ENCODE measurements at places on chromosomes 7 and 10.
A peak's percentile ranks its signal among the peaks of the same experiment; 100 is the strongest.

DNA sequence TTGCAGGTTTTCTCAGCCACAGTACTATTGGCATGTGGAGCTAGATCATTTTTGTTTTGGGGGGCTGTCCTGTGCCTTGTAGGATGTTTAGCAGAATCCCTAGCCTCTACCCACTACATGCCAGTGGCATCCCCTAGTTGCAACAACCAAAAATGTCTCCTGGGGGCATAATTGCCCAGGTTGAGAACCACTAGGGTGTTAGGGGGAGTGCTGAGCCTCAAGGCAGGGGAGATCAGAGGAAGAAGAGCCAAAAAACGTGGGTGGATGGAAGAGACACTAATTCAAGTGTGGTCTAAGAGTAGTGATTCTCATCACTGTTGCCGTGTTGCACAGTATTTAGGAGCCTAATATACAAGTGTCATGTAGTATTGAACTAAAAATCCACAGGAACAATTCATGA lies 31.7 kb upstream of the CCNY start:
- DNase-seq, result peak; percentile 22

DNA sequence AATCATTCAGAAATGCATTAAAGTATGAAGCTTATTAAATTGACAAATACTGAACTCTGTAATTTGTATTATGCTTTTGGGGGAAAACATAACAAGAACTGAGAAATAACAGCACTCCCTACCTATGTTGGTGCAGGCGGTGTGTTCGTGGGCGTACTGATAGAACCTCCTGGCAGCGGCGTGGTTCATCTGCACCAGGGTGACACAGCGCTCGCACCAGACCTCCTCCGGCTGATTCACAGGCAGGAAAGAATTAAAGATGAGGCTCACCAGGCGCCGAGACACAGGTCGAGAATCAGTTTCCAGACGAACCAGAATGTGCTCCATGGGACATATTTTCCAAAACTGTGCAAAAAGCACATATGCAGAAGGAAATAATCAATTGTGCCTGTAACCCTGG lies 40.2 kb downstream of the NCAPG2 start:
- DNase-seq, result no peak

DNA sequence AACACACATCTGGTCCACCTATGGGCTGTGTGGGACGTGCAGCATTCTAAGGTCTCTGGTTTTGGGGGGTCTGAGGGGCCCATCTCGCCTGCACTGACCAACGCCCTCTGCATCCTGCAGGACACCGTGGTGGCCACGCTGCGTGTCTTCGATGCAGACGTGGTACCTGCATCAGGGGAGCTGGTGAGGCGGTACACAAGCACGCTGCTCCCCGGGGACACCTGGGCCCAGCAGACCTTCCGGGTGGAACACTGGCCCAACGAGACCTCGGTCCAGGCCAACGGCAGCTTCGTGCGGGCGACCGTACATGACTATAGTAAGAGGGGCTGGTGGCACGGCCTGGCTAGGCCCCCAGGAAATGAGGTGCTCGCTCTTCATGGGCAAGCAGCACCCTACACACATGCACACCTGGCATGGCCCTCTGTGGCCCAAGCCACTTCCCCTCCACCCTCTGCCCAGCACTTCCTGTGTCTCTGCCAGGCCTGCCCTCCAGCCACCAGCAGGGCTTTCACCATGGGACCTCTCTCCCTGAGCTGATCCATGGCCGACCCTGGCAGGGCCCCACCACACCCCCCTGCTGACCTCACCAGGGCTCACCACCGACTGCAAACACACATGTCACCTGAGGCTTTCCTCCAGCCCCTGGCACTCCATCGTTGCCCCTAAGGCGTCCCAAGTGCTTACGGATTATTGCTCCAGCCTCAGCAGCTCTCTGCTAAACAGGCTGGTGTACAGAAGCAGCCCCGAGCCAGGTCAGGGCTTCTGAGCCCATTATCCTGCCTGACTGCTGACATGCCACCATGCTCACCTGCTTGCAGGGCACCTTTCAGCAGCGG lies 29.6 kb downstream of the RET start:
- no peak for DNase-seq

GRCh38 chr7:158804335-158804734 lies 25.0 kb downstream of the ESYT2 start:
- no peak for DNase-seq

- no peak for DNase-seq
These were observed 16.7 kb downstream of the NOS3 start for GRCh38 chr7:151007469-151007898.

GRCh38 chr7:5217396-5217795 lies 27.4 kb downstream of the WIPI2 start:
- DNase-seq, result no peak

DNA sequence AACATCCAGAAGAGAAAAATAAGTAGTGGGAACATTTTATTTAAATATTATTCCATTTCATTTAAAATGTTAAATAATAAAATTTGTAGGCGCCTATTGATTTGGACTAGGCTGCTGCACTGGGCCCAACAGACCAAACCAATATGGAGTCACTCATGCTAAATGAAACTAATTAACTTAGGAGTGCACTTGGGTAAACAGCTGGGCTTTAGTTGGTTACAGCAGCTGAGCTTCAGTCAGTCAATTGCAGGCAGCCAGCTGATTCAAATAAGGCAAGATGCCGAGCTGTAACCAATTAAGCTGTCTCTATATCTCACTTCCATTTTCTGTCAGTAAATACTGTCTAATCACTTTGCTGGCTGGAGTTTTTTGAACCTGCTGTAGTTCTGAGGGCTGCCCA lies 102.1 kb upstream of the WDR11 start:
- no peak for DNase-seq

GRCh38 chr7:108063520-108063933 lies 60.6 kb upstream of the LAMB1 start:
- DNase-seq, result no peak

DNA sequence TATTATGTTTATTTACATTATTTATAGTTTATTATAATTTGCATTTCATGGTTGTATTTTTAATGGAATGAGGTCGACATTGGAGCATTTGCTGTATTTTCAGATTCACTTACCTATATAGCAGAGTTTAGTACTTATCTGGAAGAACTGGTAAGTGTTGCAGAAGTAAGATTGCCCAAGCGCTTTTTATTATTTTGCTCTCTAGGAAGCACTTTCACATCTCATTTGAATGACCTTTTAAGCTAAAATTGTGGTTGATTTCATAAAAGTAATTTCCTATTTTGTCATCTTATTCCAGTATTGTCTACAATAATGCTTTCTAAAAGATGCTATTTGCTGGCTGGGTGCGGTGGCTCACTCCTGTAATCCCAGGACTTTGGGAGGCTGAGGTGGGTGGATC lies 28.6 kb downstream of the SEC61A2 start:
- DNase-seq, result peak; percentile 35

DNA sequence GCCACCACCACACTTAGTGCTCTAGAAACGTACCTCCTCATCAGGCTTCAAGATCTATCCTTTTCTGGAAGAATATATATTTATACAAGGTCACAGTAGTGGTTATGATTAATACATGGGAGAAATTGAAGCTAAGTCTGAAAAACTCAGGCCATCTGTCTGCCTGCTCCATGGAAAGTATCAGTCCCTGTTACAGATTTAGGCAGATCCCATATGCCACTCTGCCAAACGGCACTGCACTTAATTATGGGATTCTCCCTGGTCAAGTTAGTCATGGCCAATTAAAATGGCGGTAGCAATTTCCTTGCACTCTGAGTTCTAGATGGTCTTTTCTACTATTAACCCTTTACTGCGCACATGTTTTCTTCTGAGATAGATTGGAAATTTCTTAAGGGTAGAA lies 740.0 kb downstream of the SUGCT start:
- no peak for DNase-seq

- DNase-seq, result no peak
These were observed 569.4 kb downstream of the HTR7 start for GRCh38 chr10:90288391-90288933.

GRCh38 chr7:98323597-98324322 lies 42.3 kb downstream of the BRI3 start:
- no peak for DNase-seq

GRCh38 chr7:123916240-123916724 lies 8.8 kb upstream of the SPAM1 start:
- DNase-seq, result peak; percentile 46

- DNase-seq, result no peak
These were observed 108.9 kb downstream of the ARID5B start for GRCh38 chr10:62010366-62010765.

- DNase-seq, result peak; percentile 30
These were observed 103.9 kb upstream of the LEP start for GRCh38 chr7:128137181-128137580.

DNA sequence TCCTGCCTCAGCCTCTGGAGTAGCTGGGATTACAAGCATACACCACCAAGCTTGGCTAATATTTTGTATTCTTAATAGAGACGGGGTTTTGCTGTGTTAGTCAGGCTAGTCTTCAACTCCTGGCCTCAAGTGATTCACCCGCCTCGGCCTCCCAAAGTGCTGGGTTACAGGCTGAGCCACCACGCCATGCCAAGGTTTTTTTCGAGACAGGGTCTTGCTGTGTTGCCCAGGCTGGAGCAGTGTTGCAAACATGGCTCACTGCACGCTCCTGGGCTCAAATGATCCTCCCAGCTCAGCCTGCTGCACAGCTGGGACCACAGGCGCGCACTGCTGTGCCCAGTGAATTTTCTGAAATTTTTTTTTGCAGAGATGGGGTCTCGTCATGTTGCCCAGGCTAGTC lies 3.3 kb upstream of the SEC31B start:
- no peak for DNase-seq

GRCh38 chr10:65394502-65395297 lies 1531.1 kb upstream of the LRRTM3 start:
- DNase-seq, result peak; percentile 8

DNA sequence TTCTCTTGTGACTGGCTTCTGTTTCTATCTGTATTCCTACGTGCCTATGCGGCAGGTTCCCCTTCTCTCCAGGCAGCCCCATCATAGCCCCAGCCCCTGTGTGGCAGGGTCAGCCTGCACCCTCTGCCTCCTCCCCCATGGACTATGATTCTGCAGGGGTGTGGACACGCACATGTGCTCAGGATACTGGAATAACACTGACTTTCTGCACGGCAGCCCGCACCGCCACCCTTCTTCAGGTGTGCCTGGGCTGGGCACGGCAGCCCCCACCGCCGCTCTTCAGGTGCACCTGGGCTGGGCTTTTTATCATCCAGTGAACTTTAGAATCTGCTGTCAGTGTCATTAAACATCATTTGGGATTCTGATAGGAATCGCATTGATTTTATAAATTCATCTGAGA lies 202.6 kb upstream of the PPP2R2D start:
- no peak for DNase-seq

GRCh38 chr7:50474382-50475160 lies 24.4 kb upstream of the FIGNL1 start:
- DNase-seq, result no peak

DNA sequence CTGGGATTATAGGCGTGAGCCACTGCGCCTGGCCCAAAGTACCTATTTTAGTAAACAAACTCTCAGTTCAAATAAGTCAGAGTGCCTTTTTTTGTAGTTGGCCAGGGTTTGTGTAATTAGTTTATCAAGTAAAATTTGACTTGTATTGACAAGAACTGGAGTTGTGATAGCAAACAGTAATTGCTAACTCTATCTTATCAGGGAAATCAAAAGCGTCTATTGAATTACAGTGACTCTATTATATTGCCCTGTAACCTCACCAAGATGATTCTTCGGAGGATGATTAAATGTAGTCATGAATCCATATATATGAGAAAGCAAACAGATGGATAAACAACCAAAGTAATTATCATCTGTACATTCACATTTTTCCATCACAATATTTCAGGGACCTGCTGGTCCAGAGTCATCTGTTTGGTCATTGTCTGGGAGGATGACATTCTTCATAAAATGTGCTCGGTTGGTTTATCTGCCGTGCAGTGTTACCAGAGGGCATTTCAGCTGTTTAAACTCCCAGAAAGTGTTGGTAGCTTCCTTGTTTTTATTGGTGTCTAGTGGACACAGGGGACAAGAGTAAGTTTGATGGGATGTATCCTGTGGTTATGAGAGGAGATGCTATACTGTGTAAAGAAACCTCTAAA lies 35.6 kb downstream of the DOCK1 start:
- DNase-seq, result no peak

- no peak for DNase-seq
These were observed 319.7 kb downstream of the SNX13 start for GRCh38 chr7:17620566-17620965.

- DNase-seq, result no peak
These were observed 33.1 kb downstream of the SEMA3C start for GRCh38 chr7:80885757-80886156.

GRCh38 chr10:59517996-59518395 lies 155.6 kb upstream of the FAM13C start:
- no peak for DNase-seq

GRCh38 chr7:49773218-49773935 lies at the start of gene VWC2:
Gene VWC2 (plus strand): TSS chr7:49773638. CDS start chr7:49775436, 1,798 bp downstream.
- DNase-seq, result no peak

- DNase-seq, result no peak
These were observed 98.8 kb downstream of the PTPN20 start for GRCh38 chr10:47010036-47010435.

- DNase-seq, result peak; percentile 88
These were observed 9.3 kb upstream of the TSPAN14 start for GRCh38 chr10:80444646-80445319.

DNA sequence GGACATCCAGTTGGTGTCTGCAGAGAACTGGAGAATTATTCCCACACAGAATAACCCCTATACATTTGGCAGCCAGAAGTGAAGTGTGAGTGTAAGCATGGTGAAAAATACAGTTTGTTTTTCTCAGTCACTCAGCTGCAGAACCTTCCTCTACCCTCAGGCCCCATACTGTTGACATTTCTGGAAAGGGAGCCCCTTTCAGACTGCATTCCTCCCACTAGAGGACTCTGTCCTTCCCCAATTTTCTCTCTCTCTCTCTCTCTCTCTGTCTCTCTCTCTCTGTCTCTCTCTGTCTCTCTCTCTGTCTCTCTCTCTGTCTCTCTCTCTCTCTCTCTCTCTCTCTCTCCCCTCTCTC lies 86.8 kb upstream of the STEAP1B start:
- no peak for DNase-seq

DNA sequence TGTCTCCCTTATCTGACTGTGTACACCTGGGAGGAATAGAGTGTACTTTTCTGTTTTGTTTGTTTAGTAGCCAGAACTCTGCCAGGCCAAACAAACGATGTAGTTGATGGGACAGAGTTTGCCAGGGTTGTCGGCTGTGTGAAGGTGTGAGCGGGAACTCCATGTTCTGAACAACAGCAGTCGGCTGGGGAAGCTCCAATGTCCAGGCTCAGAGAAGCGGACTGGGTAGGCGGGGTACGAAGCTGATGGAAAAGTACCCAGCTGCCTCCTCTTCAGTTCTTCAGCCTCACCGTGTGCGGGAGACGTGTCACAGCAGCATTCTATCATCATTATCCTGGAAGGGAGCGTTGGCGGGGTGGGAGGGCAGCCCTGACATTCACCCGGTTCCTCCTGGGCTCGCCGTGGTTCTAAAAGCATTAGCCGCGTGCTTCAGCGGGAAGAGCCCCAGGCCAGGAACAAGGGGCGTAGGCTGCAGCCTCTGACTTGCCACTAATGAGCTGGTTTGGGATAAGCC lies 52.9 kb downstream of the PFKFB3 start:
- no peak for DNase-seq

GRCh38 chr10:112649006-112649821 lies 202.2 kb downstream of the VTI1A start:
- DNase-seq, result no peak

All from hematopoietic multipotent progenitor cell treated with erythropoietin and hydrocortisone succinate and interleukin-3 and kit ligand, for 4 days (in vitro differentiated cells).